DND-41 (cell line): ENCODE measurements at places on chromosomes 1 and 21.

DNA sequence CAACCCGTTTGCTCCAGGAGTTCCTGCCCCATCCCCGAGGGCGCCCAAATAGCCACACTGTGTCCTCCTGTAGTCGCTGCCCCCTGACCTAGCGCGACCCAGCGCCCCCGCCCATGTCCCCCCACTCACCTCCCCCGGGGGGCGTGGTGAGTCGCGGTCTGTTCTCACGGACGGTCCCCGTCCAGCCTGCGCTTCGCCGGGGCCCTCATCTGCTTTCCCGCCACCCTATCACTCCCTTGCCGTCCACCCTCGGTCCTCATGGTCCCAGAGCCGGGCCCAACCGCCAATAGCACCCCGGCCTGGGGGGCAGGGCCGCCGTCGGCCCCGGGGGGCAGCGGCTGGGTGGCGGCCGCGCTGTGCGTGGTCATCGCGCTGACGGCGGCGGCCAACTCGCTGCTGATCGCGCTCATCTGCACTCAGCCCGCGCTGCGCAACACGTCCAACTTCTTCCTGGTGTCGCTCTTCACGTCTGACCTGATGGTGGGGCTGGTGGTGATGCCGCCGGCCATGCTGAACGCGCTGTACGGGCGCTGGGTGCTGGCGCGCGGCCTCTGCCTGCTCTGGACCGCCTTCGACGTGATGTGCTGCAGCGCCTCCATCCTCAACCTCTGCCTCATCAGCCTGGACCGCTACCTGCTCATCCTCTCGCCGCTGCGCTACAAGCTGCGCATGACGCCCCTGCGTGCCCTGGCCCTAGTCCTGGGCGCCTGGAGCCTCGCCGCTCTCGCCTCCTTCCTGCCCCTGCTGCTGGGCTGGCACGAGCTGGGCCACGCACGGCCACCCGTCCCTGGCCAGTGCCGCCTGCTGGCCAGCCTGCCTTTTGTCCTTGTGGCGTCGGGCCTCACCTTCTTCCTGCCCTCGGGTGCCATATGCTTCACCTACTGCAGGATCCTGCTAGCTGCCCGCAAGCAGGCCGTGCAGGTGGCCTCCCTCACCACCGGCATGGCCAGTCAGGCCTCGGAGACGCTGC is 1.1 kb downstream of the HTR6 start:
- no peak for DNase-seq

- DNase-seq = no peak
Observed at GRCh38 chr1:243251539-243251938, 3.5 kb downstream of the CEP170 start.

DNA sequence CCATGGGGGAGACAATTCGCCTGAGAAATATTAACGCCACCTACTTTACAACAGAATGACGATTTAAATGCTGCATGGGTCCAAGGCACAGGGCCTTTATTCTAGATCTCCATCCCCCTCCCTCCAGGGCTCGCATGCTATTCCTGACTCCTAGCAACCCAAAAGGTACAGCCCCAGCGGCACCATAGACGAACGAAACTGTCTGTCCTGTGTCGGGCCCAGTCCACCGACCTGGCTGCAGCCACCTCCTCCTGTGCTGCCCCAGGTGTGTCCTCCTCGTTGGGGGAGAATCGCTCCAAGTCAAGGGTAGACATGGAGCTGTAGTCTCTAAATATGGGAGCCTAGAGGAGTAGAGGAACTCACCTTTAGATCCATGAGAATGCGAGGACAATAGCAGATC is 196.5 kb downstream of the TOMM20 start:
- no peak for DNase-seq

DNA sequence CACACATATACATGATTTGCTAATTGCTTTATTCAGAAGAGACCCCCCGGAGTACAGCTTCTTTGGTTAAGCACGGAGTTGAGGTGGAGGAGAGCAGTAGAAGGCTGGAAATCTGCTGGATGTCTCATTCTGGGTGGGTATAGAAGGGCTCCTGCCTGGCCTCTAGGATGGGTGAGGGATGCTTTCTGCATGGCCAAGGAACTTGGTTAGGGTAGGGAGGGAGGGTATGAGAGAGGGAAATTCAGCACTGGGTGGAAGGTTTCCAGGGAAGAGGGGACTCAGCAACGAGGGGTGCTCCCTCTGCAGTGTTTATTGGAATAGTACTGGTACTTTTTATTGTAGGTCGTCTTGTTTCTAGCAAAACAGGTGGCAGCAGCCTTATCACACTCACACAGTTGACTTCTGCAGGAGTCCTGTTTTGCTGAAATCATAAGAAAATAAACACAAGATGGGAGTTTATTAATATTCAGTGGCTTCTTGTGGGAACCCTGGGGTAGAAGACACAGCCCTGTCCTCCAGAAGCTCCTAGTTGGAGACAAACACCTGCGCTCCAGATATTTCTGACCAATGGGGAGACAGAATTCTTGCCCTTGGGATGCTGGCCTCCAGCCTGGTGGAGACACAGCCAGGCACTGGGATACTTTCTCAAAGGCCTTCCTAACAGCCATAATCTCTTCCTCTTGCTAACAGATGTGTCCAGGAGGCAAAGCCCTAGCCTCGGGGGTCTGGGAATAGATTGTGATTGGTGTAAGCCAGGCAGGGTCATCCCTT is 3.8 kb downstream of the PLA2G2A start:
- no peak for DNase-seq
